Esophagus squamous epithelium (tissue), 5 donors: ENCODE measurements at places on chromosomes 2 and 18.

- DNase-seq = no peak
- H3K36me3 ChIP-seq = no peaks in the 10 kb centered on the region
- H3K4me3 ChIP-seq = no peak overlapping the region
- no peaks in the 10 kb centered on the region for H3K27me3 ChIP-seq
Observed at GRCh38 chr2:189519631-189520387, 60.8 kb downstream of the SLC40A1 start.

DNA sequence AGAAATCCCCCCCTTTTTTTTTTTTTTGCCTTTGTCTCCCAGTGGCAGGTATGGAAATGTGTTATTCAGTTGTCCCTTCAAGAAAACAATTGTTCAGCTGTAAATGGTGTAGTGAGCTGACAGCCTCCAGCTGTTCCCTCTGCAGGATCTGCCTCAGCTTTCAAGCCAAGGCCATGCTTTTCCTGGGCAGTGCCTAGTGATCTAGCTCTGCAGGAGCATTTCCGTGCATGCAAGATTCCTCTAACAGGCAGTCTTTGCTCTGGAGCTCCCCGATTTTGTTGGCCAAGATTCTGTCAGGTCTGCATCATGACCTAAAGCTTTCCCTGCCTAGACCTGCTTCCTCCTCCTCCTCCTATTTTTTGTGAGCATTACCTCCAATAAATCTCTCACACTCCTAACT is 300.7 kb upstream of the UBE2E3 start:
- no peak for DNase-seq
- no peak overlapping the region for H3K4me3 ChIP-seq
- H3K4me1 ChIP-seq = peaks cover 54% of the 10 kb centered on the region
- no peaks in the 10 kb centered on the region for H3K27me3 ChIP-seq
- no peaks in the 10 kb centered on the region for H3K36me3 ChIP-seq

DNA sequence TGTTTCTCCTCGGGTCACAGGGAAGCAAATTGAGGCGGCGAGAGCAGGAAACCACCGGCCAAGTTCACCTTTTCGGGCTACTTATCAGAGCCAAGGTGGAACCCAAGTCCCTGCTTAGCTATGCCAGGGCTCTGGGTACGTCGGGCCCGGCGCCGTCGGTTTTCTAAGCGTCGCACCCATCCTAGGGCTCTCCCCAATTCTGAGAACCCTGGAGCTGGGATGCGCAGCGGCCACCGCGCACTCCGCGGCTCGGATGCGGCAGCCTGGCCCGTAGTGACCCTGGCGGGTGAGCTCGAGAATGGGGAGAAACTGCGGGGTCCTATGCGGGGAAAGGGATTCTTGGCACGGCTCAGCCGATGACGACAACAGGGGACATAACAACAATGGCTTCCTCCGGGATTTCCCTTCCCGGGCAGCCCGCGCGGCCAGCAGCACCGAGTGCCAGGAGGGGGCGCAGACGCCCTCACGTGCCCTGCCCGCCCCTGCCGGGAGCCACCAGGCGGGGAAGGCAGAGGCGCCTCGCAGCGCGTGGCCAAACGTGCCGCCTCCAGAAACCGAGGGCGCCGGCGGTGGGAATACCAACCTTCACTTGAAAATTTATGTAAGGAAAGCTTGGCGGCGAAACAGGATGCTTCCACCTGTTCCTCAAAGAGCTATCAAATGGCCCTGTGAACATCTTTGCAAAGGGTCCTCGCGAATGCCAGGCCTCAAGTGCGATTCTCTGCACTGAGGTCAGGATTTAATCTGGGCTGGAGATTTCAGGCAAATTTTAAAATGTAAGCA is 2.1 kb upstream of the SLC30A3 start:
- no peak overlapping the region for H3K27ac ChIP-seq
- H3K36me3 ChIP-seq = no peaks in the 10 kb centered on the region
- peak overlapping the region; percentile 61 for H3K4me3 ChIP-seq
- peaks cover 32% of the 10 kb centered on the region for H3K4me1 ChIP-seq

GRCh38 chr2:149021761-149022160 is 16.7 kb upstream of the LYPD6B start:
- no peaks in the 10 kb centered on the region for H3K36me3 ChIP-seq
- no peak overlapping the region for H3K4me3 ChIP-seq
- DNase-seq = no peak
- H3K27me3 ChIP-seq = no peaks in the 10 kb centered on the region

DNA sequence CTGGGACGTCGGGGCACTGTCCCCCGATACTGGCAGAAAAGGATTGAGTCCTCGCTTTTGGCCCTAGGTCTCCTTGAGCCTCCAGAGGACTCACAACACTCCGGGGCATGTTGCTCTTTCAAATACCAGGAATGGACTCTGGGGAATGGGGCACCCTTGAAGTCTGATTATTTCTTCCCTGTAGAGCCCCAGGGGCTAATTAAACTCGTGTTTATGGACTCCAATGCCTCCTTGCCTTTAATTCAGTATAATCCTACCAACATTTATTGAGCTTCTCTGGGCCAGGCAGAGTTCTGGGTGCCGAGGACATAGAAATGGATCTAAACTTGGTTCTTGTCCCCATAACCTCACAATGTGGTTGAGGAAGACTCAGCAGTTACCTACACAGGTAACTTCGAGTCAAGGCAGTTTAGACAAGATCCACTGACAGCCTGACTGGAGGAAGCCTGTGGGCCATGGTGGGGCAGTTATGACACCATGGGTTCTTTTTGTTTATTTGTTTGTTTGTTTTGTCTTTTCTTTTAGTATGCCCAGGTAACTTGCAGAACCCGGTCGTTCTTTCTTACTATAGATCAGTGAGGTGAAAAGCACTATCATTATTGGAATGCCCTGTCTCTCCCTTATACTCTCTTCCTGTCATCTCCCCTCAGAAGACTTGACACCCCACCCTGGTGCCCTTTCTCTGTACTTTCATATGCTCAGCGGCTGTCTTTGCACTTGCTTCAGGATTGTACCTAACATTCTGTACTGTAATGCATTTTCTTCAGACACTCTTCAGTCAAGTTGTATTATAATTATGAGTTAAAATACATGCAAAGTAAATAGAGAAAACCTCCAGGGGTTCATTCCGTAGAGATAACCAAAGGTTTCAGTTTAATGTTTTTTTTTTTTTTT is 3.2 kb downstream of the CFLAR start:
- no peaks in the 10 kb centered on the region for H3K36me3 ChIP-seq
- peak overlapping the region; percentile 97 for H3K4me3 ChIP-seq
- no peak for DNase-seq
- H3K27ac ChIP-seq = peak overlapping the region; percentile 100
- peaks cover 36% of the 10 kb centered on the region for H3K4me1 ChIP-seq

- no peaks in the 10 kb centered on the region for H3K36me3 ChIP-seq
- no peaks in the 10 kb centered on the region for H3K27me3 ChIP-seq
- DNase-seq = no peak
Observed at GRCh38 chr2:69645921-69646320, 2.4 kb upstream of the AAK1 start.

DNA sequence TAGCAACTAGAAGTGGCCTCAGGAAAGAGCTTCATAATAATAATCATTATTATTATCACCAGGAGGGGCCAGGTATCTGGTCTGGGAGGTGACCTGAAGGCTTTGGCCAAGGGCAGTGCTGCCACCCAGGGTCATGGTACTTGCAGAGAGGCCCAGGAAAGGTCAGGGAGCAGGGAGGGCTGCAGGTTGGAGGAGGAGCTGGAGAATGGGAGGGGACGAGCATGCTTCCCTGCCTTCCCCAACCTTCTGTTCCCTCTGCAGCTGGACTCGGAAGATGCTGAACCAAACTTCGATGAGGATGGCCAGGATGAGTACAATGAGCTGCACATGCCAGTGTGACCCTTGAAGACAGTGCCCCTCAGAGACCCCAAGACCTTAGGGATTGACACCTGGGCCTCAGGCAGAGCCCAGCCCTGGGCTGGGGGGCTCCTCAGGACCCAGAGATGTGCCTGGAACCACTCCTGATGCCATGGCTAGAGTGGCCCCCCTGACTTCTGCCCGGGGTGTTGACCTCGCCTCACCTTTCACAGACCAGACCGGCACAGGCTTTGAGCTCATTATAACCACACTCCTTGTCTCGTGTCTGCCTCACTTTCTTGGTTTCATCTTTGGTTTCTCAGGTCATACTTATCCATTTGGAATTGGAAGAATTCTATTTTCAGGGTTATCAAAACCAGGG is 14.1 kb downstream of the SLC4A3 start:
- no peak overlapping the region for H3K4me3 ChIP-seq
- H3K4me1 ChIP-seq = peaks cover 4% of the 10 kb centered on the region
- H3K36me3 ChIP-seq = no peaks in the 10 kb centered on the region
- H3K27ac ChIP-seq = peak overlapping the region; percentile 51
- H3K27me3 ChIP-seq = no peaks in the 10 kb centered on the region
